ENCODE measurements at places on chromosomes 2 and 18.

- no peak for DNase-seq
Observed at GRCh38 chr2:231128541-231128940, 3.7 kb upstream of the HTR2B start.

- DNase-seq = no peak
Observed at GRCh38 chr2:175628243-175628642, 373.8 kb downstream of the LNPK start.

- DNase-seq = no peak
Observed at GRCh38 chr2:64937687-64938491, 51.3 kb upstream of the SLC1A4 start.

- no peak for DNase-seq
Observed at GRCh38 chr2:36704475-36705150, 8.1 kb downstream of the VIT start.

DNA sequence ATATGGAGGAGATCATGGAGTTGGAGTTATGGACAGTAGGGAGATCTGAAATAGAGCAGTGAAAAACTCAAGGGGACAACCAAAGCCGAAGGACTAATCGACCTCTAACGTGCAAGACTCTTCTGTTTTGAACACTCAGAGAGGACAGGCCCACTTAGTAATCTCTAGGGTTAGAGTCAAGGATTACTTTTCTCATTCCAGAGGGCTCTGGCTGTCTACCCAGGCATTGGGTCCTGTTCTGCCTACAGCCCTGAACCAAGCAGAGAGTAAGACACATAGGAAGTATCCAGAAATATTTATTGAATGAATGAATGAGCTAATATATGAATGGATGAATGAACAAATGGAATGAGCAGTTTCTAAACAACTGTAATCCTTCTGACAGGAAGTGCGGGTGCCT is 50.3 kb upstream of the PKDCC start:
- no peak for DNase-seq

DNA sequence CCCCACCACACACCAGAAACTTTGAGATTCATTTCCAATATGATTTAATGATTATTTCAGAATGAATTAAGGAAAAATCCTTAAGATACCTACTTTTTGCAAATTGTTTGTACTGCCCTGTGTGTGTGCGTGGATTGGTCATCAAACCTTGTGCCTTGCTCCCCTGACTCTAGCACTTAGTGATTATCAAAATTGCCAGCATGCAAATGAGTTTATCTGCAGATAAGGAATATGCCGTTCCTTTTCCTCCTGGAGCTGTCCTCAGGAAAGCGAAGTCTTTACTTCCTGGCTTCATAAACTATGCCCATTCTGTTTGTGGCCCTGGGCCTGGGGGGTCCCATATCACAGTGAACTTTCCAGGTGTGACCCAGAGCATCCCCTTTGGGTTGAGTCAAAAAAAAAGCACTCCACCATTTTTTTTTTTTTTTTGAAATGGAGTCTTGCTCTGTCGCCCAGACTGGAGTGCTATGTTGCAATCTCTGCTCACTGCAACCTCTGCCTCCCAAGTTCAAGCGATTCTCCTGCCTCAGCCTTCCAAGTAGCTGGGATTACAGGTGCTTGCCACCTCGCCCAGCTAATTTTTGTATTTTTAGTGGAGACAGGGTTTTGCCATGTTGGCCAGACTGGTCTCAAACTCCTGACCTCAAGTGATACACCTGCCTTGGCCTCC is 11.4 kb downstream of the CHMP1B start:
- peak; percentile 31 for DNase-seq

DNA sequence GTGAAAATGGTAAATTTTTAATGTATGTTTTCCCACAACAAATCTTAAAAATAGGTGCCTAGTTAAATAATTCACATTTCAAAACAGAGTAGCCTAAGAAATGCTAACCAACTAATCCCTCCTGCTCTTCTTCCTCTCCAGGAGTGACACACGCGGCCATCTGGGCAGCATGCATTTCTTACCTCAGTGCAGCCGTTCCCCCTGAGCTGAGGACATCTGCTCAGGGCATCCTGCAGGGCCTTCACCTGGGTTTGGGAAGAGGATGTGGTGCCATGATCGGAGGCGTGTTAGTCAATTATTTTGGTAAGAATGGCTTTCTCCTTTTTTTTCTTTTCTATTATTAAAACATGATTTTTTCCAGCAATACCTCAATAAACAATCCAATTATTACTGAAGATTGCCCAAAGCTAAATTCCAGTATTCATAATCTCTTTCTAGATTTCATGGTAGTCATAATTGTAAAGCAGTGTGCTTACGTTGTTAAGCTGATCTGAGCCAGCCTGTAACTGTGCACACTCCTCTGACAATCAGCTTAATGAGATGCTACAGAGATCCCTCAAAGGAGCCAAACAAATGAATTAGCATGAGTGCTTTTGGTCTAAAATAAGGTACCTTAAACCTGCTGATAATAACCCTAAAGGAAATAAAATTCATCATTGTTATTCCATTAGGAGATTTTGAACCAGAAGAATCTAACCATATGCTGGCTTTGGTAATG is 45.8 kb downstream of the NEMP2 start:
- no peak for DNase-seq

- peak; percentile 72 for DNase-seq
Observed at GRCh38 chr2:7722212-7722910, 805.1 kb downstream of the RNF144A start.

- no peak for DNase-seq
Observed at GRCh38 chr18:76951456-76952247, 129.3 kb downstream of the ZNF236 start.

DNA sequence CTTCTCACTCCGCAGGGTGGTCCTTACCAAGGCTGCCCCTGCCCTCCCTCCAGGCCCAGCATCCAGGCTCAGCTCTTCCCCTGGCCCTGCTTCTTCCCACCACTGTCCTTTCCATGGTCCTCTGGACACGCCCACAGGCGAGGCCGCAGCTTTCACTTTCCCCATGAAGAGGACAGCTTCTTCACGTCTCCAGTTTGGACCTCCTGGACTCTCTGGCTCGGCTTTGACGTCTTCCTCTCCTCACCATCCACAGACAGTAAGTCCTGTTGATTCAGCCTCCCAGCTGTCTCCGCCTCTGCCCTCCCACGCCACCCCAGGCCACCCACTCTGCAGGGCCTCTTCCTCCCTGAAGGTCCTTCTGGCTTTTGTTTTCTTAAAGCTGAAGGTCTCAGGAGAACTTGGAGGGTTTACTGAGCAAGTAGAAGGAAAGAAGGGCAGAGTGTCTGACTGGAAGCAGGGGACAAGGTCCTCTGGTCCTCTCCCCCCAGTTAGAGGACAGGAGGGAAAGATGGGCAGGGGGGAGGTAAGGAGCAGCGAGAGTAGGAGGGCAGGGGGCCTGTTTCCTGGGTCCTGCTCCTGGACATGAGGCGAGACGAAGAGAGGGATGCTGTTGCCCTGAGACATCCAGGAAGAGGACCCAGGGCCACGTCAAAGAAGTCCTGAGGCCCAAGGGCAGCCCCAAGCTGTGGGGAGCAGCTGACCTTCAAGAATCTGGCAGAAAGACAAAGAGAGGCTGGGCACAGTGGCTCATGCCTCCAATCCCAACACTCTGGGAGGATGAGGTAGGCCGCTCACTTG is 24.7 kb upstream of the NMUR1 start:
- no peak for DNase-seq

GRCh38 chr2:98947554-98947953 is 11.5 kb upstream of the CRACDL start:
- DNase-seq = no peak

DNA sequence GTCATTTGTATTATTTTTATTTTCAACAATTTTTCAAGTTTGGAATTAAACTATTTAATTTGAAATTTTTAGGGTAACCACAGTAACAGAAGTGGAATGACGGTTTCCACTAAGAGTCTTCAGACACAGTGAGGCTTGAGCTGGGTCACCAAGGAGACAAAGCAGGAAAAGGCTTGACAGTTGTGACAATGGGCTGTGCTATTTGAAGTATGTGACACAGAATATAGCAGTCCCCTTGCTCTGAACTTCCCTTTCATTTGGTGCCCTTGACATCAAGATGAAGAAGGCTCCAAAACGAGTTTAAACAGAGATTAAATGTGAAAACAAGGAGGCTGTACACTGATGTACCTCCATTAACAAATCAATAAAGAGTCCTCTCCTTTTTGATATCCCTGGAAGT is 265.4 kb upstream of the DLGAP1 start:
- peak; percentile 34 for DNase-seq

- DNase-seq = no peak
Observed at GRCh38 chr2:130957915-130958314, 121.2 kb downstream of the ARHGEF4 start.

- no peak for DNase-seq
Observed at GRCh38 chr18:51890762-51891161, 449.2 kb upstream of the DCC start.

DNA sequence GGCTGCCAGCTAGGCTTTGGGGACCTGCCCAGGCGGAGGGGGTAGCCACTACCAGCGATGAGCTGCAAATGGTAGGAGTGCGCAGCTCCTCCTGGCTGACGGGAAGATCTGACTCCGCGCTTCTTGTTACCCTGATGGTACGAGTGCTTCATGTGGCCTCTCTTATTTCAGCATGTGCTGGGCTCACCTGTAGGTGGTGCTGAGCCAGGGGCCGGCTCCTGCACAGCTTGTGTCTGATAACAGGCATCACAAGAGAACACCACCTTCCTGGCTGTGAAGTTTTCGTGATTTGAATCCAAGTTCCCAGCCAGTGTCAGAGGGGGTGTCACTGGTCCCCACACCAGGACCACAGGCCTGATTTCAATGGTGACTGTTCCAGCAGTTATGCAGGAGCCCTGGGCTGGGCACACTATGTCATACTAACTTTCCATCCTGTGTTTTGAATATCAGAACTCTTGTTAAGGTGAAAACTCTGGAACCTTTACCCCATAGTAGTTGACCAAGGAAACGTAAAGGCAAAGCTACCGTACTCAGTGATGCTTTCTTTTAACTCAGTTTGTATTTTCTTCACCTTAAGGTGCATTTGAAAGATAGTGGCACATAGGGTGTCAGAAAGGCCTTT is 28.0 kb downstream of the APCDD1 start:
- no peak for DNase-seq

- DNase-seq = no peak
Observed at GRCh38 chr2:218523651-218524050, 44.5 kb downstream of the USP37 start.

DNA sequence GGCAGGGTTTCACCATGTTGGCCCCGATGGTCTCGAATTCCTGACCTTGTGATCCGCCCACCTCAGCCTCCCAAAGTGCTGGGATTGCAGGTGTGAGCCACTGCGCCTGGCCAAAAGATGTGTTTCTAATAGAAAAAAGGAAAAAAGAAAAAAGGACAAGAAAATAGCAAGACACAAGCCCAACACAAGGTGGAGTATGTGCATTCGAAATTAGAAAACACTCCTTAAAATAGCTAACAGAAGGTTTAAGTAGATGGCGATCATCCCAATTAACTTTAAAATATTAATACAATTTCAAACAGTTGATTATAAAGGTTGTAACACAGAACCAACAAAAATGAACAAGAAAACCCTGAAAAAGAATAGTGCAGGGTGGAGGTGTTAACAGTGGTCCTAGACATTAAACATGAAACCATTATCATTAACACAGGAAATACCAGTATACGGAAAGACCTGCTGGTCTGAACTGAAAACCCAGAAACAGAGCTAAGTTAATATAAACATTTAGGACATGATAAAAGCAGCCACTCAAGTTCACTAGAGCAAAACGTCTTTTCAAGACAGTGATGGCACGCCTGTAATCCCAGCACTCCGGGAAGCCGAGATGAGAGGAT is 57.9 kb downstream of the HDLBP start:
- no peak for DNase-seq

Measured in trophoblast cell (in vitro differentiated cells and primary cell).